ENCODE measurements at places on chromosomes 7 and 10.

GRCh38 chr7:24910551-24911212, 69.3 kb downstream of the OSBPL3 start:
- no peak for DNase-seq

GRCh38 chr7:132933072-132933458, 148.8 kb downstream of the CHCHD3 start:
- no peak for DNase-seq

DNA sequence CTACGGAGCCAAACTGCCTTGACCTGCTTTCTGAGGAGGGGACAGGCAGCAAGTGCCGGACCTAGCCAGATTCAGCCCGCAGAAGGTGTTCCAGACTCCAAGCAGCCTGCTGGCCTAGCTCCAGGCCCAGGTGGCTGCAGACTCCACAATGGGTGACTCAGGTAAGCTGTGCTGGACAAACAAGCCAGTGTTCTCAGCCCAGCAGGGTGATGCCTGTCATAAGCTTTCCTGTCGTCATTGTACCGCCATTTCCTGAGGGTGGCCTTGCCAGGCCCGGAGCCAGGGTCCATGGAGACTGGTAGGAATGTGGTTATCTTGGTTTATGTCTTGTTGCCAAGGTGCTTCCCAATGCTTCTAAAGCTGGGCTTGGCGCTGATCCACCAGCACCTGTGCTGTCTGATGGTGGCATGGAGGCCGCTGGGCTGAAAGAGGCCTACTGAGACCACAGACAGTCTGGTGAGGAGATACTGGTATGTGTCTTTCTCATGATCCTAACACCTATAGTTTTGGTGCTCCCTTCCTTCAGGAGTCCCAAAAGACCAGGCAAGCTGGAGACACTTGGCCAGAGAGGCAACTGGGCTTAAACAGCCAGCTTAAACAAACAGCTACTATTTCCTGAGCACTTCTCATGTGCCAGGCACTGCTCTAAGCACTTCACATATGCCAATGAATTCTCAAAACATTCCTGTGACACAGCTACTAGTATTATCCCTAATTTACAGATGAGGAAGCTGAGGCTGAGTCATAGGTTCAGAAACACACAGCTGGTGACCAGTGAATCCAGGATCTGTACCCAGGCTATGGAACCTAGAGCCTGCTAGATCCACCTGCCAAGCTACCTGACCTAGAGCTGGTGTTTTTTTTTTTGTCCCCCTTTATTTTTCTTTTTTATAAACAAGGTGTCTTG, 42.0 kb downstream of the ZC3HC1 start:
- no peak for DNase-seq

DNA sequence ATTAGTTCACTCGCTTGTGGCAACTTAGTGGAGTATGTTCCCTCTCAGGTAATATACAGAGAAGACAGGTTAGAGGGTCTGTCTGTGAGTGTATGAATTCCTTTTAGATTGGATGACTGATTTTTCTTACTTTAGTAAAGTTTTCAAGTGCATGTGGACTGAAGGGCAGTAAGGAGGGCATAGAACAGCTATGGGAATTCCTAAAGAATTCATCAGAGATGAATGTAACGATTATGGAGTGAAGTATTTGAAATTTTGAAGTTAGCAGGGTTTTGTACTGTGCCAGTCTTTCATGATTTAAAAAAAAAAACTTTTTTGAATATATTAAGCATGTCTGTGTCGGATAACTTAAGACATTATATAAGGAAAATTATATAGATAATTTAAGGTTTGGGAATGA, 15.5 kb downstream of the MAPK8 start:
- no peak for DNase-seq

DNA sequence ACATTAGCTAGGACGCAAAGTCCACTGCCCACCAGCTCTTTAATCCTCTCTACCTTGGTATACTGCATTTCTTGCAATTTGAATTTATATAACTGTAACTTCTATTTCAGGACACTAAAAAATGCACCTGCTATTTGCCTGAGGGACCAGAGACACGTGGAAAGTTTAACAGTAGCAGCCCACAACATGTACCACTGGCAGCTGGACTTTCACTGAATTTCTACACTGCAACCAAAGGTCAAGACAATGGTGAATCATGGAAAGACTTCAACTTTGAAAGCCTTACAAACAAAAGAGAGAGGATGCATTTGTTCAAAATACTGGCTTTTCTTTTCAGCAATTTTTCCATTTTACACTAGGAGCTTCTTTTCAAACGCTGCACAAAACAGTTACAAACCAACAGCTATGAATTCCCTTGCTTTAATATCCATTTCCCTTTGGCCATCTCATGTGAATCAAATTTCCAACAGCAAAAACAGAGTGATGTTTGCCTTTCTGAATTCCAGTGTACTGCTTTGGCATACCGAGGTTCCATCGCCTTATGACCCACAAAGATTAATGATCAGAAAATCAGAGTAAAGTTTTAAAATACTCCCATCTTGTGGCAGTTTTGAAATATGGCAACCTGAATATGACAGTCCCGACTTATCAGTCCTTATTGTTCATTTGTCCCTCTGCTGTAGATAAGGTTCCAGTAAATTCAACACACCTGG, 29.9 kb upstream of the HNRNPH3 start:
- no peak for DNase-seq

- no peak for DNase-seq
Measured at GRCh38 chr7:665736-666453, 60.6 kb upstream of the DNAAF5 start.

- DNase-seq = no peak
Measured at GRCh38 chr10:77417359-77417758, 220.2 kb downstream of the KCNMA1 start.

GRCh38 chr10:67969875-67970274, 85.4 kb downstream of the SIRT1 start:
- no peak for DNase-seq

DNA sequence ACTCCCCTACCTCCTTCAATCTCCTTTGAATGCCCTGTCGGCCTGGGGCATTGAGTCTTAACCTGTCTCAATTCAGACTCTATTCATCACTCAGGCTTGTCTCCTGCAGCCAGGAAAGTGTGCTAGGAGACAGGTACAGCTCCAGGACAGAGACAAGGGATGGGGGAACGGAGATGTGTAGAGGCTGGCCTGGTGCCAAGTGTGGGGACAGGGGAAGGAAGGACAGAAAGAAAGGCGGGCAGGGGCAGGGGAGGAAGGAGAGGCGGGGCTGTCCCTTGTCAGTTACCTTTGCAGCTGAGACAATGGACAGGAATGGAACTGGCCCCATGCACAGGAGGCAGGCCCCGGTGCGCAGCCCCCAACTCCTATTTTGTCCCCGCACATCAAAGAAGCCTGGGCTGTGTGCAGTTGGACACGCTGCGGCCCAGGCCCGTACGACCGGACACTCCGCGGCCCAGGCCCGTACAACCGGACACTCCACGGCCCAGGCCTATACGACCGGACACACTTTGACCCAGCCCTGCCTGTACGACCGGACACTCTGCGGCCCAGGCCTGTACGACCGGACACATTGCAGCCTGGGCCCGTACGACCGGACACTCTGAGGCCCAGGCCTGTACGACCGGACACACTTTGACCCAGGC, 36.9 kb downstream of the CHST15 start:
- DNase-seq = no peak

GRCh38 chr10:87059401-87059800, 35.2 kb downstream of the GLUD1 start:
- DNase-seq = no peak

GRCh38 chr7:16528520-16528919, 1.9 kb downstream of the LRRC72 start:
- DNase-seq = no peak

DNA sequence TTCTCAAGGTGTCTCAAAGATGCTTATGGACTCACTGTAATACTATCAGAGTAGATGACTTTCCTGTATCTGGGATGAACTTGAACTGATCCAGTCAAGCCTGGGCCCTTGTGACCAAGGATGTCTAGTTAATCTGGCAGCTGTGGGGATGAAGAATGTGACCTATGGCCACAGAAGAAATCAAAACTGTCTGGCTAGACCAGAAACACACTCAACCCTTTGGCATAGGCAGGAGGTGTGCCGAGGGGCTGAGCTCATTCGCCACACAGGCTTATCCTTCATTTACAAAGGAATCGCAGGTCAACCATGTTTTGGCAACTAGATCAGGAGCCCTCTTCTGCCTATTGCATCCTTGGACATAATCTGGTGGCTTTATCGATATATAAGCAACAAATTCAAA, 110.6 kb downstream of the ATXN7L1 start:
- DNase-seq = no peak

DNA sequence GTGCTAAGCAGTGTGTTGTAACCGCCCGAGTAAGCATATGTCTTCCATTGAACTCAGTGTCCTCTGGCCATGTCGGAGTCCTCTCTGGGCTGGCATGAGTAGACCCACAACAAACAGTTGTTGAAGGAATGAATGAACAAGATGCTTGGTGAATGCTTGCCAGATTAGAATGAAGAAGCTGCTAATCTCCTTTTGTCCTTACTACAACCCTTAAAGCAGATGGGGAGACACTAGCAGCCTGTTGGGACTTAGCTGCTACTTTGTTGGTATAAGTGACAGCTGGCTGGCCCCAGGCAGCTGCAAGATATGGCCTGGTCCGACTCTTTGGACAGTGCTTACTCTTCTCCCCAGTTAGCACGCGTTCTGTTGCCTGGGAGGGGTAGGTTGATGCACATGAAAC, 370.1 kb downstream of the RPS24 start:
- DNase-seq = no peak

GRCh38 chr10:111035542-111035941, 41.3 kb upstream of the ADRA2A start:
- DNase-seq = no peak

- DNase-seq = no peak
Measured at GRCh38 chr7:150722431-150722931, 6.1 kb downstream of the GIMAP1 start.

DNA sequence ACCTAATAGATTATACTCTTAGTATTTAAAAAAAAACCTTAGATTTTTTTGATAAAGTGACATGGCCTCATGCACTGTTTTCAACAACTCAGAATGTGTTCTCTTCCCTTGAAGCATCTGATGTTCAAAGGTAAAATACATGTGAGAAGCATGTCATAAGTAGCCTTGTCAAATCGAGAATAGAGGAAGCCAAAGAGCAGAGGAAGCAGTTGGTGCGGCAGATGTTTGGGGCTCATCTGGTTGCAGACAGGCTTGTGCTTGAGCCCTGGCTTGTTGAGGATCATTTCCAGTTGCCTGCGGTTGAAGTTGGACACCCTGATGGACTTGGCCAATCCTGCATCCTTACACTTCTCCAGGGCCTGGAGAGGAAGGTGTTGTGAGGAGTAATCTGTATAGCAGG, 59.2 kb downstream of the AKR1E2 start:
- no peak for DNase-seq

DNA sequence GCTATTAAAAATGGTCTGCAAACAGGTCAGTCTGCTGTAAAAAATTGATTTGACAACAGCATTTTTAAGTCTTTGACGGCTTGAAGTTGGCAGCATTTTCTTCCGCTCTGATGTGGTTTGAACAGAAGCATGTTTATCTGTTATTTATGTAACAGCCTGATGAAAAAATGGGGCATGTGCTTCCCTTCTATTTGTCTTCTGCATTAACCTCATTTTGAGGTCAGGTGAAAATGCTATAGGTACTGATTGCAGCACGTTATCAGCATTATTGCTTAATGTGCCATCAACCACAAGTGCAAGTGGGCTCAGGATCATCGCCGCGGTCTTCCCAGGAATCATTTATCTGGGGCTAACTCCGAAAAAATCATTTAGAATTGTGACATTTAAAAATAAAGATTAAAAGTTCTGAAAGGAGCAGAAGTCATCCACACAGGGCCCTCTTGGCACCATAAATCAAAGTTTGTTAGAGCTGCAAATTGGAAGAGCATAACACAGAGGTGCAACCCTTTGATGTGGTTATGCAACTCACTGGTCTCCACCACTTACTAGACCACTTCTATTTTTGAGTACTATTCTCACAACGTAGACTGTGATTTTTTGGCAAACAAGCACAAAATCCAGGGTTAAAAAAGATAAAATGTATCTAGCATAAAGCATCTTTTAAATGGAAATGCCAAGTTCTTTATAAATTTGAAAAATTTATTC, 307.7 kb downstream of the MDFIC start:
- no peak for DNase-seq

- DNase-seq = no peak
Measured at GRCh38 chr10:109963439-109963838, 40.1 kb upstream of the XPNPEP1 start.

DNA sequence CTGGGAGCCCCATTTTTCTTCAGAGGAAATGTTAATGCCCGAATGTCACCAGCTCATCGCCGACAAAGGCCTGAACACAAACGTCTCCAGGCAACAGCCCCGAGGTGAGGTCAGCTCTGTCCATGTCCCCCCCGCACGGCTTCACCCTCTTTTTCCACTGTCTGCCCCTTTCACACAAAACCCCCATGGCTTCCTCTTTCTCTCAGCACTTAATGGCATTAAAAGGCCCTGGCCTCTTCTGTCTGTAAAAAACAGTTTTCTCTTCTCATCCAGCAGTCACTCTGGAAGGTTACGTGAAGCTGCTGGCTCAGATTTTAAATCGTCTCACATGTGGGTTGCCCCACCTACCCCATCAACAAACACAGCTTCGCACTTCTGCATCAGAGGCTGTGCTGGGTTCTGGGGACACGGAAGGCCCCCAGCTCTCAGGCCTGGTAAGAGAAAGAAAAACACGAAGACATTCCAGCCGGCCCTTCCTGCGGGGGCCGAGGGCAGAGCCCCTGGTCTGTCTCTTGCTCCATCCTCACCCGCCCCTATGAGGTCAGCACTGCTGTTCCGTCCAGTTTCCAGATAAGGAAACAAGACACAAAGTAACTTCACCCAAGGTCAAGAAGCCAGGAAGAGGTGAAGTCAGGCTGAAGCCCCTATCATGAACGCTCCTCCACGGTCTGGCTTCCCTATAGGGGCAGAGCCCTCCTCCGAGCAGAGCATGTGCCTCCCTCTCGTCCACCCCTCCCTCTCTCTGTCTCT, 91.1 kb upstream of the PDGFA start:
- no peak for DNase-seq

DNA sequence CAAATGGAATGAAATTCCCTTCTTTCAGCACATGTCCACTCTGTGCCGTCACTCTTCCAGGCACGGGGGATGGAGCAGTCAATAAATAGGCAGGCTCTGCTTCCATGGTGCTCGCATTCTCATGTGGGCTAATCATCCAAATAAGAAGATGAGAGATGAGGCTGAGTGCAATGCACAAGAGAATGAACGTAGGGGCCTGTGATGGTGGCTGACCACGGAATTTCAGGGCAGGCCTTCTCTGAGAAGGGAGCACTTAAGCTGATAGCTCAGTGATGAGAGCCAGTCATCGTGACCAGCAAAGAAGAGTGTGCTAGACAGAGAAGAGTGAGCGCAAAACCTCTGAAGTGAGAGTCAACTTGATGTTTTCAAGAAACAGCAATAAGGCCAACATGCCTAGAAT, 47.9 kb downstream of the TAF3 start:
- no peak for DNase-seq

Data from T-helper 2 cell treated with Interferon-gamma antibody and Interleukin-4, amounts not matched to agents 5 μg/mL and 100 μg/mL, for 36 hours (primary cell).